AG10803 (cell line): ENCODE measurements at places on chromosomes 2 and 18.
A peak's percentile ranks its signal among the peaks of the same experiment; 100 is the strongest.

DNA sequence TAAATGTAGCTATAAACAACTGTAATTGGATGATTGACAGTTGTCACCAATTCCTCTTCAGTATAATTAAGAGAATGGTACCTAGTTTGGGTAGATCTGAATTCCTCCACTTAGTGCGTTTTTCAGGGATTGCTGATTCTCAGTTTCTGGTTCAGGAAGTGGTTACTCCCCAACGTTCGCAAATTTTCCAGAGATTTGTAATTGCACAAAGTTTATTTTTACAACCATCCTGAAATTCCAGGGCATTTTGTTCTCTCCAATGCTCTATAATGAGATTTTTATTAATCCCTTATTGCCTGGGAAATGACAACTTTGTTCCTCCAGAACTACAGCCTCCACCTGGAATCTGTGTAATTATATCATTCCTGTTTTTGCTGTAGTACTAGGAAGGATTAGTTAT, 710.6 kb upstream of the ZEB2 start:
- DNase-seq, result peak; percentile 44

GRCh38 chr2:235238537-235238936, 255.3 kb upstream of the AGAP1 start:
- DNase-seq, result peak; percentile 95

GRCh38 chr18:12154361-12154760, 60.7 kb downstream of the ANKRD62 start:
- DNase-seq, result no peak

DNA sequence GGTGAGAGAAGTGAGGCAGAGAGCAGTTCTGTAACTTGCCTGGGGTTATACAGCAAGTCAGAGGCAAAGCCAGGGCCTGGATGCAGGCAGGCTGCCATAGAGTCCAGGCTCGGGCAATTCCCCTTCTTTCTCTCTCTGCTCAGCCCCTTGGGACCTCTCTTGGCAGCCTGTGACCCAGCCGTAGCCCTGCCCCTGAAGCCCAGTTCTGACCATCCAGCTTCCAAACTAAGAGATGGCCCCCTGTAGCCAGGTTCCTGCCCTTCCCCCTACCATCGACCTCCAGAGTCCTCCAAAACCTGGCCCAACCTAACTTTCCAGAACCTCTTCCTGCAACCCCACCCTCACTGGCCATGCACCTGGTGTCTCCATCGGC, 201.2 kb downstream of the CTIF start:
- no peak for DNase-seq

GRCh38 chr2:158312981-158313380, 143.6 kb downstream of the CCDC148 start:
- DNase-seq, result no peak

- peak; percentile 60 for DNase-seq
Measured at GRCh38 chr2:72112401-72112800, 35.3 kb downstream of the CYP26B1 start.

DNA sequence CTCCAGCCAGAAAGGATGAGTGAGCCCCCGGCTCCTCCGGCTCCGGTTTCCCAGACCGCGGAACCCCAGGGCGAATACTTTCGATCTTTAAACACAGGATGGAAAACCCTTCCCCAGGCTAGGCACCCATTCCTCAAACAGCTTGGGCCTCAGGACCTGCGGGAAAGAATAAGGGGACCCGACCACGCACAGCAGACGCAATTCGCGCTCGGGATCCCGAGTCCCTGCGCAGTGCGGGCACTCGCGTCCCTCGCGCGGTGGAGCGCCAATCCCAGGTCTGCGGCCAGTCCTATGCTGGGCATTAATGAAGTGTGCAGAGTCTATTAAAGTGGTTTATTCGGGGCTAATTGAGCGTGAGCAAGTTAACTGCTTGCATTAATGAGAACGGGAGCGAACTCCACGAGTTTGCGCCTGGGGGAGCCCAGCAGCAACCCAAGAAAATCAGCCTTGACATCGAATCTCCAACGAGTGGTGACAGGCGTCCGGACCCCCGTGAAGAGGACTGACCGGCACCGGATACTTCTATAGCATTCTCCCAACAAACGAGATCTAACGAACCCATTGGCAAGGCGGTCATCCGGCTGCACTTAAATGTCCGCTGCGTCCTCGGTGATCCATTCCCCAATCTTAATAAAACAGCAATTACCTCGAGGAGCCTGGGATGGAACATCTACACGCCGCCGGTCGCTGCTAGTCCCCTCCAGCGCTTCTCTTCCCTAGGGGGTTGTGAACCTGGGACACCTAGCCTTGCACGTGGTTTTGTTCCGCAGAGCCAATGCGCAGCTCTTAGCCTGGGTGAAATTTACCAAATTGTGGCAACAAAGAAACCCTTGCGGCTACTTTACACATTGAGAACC, 1.6 kb downstream of the OSR1 start:
- DNase-seq, result no peak

GRCh38 chr2:207290833-207291624, 125.3 kb upstream of the KLF7 start:
- DNase-seq, result no peak
